ENCODE measurements at places on chromosomes 16 and 17.

- peak; percentile 77 for DNase-seq
Observed at GRCh38 chr16:1723450-1724147, 17.6 kb downstream of the MAPK8IP3 start.

DNA sequence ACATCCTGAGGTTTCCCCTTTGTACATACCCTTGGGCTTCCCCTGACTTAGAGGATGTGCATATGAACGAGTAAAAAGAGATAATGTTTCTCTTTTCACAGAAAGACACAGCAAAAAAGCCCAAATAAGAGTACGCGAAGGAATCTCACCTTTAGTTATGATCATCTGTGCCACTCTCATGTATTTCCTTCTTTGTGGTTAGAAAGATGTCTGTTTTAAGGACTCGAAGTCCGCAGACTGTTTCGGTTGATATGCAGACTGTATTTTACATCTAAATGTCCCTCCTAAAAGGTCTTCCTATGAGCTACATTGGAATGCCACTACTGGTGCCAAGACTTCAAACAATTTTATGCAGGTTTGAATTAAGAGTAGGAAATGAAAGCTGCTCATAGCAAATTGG, 102.3 kb upstream of the GOT2 start:
- no peak for DNase-seq

- no peak for DNase-seq
Observed at GRCh38 chr16:20610892-20611349, 34.8 kb upstream of the ACSM2B start.

GRCh38 chr17:13230350-13231264, 212.8 kb upstream of the ELAC2 start:
- DNase-seq, result peak; percentile 6

GRCh38 chr16:12020009-12020408, 43.5 kb downstream of the SNX29 start:
- no peak for DNase-seq

DNA sequence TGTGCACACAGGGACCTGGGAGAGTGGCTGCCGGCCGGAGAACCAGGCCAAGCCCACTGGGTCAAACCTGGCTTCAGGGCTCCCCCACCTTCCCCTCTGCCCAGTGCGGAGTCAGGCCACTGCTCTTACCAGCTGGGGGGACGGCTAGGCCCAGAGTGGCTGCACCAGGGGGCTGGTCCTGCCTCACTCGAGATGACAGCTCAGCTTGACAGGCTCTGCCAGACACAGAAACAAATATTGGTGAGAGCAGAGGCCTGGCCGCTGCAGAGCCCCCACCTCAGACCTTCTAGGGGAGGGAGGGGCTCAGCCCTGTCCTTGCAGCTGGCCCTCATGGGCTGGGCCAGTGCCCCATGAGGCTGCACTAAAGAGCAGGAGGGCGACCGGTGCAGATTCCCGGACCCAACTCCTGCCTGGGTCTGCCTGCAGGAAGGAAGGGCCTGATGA, 4.5 kb downstream of the NUDT16L1 start:
- DNase-seq, result no peak

GRCh38 chr16:46801428-46802049, 29.4 kb downstream of the C16orf87 start:
- peak; percentile 26 for DNase-seq

DNA sequence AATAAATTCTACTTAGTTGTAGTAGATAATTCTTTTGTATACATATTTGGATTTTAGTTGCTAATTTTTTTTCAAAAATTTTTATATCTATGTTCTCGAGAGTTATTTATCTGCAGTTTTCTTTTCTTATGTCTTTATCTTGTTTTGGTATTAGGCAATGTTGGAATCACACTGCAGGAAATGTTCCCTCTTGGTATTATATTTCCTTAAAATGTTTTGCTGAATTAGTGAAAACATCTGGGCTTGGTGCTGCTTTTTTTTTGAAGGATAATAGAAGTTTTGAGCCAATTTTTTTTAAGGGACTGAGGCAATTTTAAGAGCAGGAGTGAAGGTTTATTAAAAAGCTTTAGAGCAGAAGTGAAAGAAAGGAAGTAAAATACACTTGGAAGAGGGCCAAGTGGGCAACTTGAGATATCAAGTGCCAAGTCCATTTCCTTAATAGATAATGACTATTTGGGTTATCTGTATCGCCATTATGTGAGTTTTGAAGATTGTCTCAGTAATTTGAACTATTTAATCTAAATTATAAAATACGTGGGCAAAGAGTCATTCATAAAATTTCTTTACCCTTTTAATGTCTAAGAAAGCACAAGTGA, 1390.1 kb upstream of the CDH8 start:
- DNase-seq, result no peak

DNA sequence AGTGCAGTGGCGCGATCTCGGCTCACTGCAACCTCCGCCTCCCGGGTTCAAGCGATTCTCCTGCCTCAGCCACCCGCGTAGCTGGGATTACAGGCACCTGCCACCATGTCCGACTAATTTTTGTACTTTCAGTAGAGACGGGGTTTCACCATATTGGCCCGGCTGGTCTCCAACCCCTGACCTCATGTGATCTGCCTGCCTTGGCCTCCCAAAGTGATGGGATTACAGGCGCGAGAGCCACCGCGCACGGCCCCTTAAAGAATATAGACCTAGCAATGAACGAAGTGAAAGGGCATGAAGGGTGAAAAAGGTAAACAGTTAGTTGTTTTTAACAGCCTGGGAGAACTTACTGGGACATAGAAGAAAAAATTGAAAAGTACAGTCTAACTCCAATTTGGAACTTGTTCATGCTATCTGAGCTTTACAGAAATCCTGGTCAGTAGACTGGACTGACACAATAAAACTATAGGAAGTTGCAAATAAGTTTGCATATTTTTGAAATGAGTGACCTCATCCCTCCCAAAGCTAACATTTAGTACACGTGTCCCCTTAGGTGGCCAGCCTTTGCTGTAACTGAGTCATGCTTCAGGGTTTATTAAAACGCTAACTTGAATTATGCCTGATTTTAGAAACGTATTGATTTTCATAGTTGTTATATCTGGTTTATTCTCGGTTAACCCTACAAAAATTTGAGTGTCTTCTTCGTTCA, 1.8 kb downstream of the COG1 start:
- DNase-seq, result no peak

DNA sequence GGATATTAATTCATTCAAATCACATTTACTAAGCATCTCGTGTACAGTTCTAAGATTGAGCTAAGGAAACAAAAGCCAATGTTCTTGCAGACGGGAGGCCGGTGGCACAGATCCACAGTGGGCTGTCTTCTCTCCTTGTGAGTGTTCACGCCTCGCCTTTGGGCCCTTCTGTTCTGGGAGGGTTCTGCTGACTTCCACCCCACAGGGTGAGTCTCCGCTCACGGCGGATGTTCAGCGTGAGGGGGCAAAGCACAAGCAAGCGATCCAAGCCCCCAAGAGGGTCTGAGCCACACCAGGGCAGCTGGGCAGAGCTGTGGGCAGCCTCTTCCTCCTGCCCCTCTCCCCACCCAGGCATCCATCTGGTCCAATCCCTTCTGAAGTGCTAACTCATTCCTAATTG, 84.3 kb upstream of the DOC2B start:
- DNase-seq, result no peak

DNA sequence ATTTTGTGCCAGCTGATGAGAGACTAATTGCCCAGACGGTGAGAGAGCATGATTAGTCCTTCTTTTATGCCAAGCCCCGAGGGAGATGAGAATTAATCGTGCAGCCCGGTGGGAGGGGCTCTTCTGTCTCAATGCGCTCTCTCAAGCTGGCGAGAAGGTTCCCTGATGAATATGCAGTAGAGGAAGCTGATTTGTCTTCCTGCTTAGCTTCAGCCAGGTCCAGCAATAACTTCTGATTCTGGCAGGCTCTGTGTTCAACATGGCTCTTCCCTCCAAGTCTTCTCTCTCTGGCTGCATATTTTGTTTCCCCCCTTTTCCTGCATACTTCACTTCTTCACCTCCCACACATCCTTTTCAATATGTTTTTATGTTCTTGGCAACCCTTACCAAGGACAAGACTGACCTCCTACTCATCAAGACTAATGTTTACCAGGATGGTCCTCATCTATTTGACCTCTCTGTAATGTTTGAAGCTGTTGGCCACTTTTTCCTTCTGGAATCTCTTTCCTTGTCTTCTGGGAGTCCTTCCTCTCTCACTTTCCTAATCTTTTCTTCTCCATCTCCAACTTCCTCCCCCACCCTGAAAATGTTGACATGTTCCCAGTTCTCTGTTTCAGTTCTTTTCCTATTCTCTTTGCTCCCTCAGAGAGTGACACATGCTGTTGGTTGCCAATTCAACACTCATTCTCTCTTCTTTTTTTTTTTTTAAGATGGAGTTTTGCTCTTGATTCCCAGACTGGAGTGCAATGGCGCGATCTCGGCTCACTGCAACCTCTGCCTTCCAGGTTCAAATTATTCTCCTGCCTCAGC, 33.1 kb downstream of the ARL4D start:
- DNase-seq, result peak; percentile 92

- DNase-seq, result no peak
Observed at GRCh38 chr17:8898126-8898525, 30.7 kb upstream of the PIK3R6 start.

DNA sequence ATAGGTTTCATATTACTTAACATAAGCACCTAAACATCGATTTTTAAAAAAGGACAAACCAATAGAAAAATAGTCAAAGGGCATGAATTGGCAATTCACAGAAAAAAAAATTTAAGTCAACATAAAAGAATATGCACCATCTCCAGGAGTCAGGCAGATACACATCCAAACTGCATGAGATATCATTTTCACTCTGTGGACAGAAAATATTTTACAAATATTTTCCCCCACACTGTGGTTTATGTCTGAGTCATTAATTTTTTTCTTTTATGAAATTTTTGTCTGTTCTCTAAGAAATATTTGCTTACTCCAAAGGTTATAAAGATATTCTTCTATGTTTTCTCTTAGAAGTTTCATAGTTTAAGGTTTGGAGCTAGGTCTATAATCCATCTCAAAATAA, 74.4 kb upstream of the DNAH17 start:
- DNase-seq, result no peak

DNA sequence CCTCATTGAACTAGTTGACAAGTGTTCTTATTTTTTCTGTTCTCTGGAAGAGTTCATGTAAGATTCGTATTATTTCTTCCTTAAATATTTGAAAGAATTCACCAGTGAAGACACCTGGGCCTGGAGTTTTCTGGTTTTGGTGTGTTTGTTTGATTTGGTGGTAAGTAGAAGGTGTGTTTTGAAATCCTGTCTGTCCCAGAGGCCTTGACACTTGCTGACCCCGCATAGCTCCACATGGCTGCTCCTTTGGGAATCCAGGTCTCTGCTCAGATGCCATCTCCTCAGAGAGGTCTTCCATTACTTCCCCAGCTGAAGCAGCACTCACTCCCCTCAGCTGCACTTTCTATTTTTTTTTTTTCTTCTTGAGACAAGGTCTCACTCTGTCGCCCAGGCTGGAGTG, 5.7 kb upstream of the NUP93 start:
- no peak for DNase-seq

DNA sequence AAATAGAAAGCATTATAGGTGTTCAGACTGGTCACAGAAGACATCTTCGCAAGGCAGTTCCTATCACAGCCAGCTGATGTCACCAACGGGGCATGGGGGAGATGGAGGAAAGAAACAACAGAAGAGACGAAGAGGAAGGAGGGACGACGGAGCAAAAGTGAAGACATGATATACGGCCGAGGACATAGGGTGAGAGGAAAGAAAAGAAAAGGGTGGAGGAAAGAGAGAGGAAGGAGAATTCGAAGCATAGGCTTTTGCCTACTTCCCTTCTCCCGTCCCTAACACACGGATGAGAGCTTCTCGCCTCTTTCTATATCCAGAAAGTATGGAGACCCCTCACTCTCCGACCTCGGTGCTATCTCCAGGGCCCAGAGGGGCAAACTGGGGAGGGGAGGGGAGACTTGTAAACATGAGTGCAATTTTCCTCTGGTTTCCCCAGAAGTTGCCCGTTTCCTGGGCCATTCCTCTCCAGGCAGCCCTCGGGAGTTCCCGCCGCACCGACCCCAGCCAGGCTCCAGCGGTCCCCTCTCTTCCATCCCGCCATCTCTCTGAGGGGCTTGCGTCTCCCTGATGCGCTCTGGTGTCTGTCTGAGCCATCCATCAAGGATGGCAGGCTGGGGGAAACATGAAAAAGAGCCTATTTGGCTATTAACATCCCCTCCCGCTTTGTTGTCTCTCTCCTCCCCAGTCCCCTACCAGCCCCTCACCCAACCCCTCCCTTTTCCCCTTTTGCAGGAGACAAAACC, 26.0 kb downstream of the COPZ2 start:
- peak; percentile 76 for DNase-seq

DNA sequence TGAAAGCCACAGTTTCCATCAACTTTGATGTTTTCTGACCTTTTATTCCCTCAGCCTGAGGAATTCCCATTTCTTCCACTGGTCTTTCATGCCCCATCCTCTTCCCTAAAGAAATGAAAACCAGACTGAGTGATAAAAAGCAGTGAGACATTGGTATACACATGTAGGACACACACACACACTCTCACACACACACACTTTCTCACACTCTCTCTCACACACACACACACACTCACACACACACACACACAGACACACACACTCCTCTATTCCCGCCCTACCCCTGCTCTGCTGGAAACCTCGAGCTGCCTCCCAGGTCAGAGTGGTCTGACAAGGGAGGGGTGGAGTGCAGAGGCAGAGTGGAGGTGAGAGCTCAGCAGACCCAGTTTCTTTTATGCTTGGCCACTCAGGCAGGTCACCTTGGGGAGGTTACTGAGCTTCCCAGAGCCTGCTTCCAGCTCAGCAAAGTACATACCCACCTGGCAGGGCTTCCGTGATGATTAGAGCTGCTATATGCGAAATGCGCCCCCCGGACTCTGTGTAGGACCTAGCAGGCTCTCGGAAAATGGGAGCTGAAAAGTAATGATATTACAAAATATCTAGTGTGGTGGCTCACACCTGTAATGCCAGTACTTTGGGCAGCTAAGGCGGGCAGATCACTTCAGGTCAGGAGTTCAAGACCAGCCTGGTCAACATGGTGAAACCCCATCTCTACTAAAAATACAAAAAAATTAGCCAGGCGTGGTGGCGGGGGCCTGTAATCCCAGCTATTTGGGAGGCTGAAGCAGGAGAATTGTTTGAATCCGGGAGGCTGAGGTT, 30.7 kb downstream of the CCR7 start:
- DNase-seq, result no peak

DNA sequence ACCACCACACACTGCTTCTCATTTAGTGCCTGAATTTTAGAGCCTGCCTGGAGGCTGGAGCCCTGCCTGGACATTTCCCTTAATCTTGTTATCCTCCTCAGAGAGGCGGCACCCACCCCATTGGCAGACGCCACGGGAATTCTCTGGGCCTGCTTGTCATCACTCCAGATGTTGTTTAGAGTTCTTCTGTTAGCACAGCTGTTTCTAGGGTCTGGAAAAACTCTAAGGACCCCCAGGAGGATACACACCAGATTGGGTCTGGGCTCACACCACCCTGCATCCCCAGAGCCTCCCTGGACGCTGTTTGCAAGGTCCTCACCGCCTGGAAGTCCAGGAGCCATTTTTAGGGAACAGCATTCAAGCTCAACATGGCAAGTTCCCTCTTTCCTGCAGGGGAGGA, 565 bp upstream of the XAF1 start:
- DNase-seq, result no peak

GRCh38 chr17:55215711-55216110, 49.0 kb upstream of the HLF start:
- no peak for DNase-seq

All from D341Med (cell line).